ENCODE measurements at places on chromosomes 7 and 10. TPM values are rescaled to one million over a fixed set of nuclear protein-coding genes. Genes with fewer than 3 reads are reported as not detected.

Gene RNF32
- 0.18 TPM for total RNA-seq

Gene SEC23IP
- total RNA-seq: 20.1 TPM

Gene LRRC4
- total RNA-seq: 0.34 TPM

Gene ADIRF
- total RNA-seq: not detected

Gene ANKRD1
- 29.8 TPM for total RNA-seq

Gene PRKG1
- total RNA-seq: not detected

Gene CCL24
- total RNA-seq: 0.45 TPM

Gene PRLHR
- not detected for total RNA-seq

GRCh38 chr10:11782793-11783557 is 40.2 kb upstream of the PROSER2 start:
- DNase-seq: no peak

DNA sequence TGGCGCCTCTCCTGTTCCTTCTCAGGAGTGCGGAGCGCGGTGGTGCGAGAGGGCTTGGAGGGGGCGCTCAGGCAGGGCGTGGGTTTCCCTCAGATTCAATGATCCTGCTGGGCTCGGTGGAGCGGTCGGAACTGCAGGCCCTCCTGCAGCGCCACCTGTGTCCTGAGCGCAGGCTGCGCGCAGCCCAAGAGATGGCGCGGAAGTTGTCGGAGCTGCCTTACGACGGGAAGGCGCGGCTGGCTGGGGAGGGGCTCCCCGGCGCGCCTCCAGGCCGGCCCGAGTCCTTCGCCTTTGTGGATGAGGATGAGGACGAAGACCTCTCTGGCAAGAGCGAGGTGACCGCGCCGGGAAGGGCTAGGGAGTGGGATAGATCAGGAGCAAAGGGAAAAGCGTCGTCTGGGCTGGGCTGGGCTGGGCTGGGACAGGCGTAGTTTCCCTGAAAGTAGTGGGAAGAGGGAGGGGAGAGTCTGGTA is 17.0 kb downstream of the FAM131B start:
- no peak for DNase-seq

- no peak for DNase-seq
These were observed 138.4 kb upstream of the NFE2L3 start for GRCh38 chr7:26013551-26014083.

- DNase-seq: no peak
These were observed 447.3 kb upstream of the NRP1 start for GRCh38 chr10:33781606-33782395.

- DNase-seq: no peak
These were observed 197.1 kb downstream of the PHTF2 start for GRCh38 chr7:77995717-77996116.

DNA sequence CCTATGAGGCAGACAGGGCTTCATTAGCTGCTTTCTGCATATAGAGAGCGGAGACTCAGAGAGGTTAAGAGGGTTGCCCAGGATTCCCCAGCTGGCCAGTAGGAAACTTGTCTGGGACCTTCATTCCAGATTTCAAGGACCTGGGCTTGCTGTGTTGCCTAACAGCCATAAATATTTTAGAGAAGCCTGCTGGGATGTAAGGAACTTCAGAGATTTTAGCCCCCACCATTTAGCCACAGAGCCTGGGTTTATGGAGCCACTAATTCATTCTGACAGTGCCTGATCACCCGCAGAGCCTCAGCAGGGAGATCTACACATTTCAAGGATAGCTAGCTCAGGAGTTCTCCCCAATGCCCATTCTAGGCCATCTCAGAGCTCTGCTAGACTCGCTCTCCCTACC is 56.6 kb upstream of the TRUB1 start:
- no peak for DNase-seq

DNA sequence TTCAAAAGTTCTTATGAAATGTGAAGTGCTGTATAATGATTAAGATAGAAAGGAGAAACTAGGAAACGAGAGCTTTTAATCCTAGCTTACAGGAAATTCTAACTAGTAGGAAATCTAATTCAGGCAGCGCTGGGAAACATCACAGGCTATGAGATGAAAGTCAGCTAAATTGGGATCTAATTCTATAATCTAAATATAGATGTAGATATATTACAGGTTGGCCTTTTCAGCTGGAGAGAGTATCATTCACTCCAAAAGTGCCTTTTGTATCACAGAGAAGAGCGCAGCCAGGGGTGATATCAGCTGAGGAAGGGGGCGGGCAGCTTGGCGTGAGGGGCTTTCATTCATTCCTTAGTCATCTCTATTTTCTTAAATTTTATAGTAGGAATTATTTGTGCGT is 157.0 kb downstream of the CUX1 start:
- no peak for DNase-seq

DNA sequence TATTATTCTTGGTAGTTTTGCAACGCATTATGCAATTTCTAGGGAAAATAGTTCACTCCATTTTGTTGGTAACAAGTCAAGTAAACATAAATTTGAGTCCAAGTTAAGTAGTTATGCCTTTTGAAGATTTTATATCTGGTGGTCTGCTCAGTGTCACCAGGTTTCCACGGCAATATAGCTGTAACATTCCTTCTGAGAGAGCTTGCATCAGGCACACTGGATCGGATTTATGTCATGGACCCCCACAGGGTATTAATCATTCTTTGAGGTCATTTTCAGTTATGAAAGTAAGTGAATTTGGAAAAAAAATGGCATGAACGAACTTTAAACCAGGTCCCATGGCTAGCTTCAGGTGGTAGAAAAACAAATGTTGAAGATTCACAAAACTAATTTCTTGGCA is 136.3 kb downstream of the POLR1F start:
- DNase-seq: no peak

DNA sequence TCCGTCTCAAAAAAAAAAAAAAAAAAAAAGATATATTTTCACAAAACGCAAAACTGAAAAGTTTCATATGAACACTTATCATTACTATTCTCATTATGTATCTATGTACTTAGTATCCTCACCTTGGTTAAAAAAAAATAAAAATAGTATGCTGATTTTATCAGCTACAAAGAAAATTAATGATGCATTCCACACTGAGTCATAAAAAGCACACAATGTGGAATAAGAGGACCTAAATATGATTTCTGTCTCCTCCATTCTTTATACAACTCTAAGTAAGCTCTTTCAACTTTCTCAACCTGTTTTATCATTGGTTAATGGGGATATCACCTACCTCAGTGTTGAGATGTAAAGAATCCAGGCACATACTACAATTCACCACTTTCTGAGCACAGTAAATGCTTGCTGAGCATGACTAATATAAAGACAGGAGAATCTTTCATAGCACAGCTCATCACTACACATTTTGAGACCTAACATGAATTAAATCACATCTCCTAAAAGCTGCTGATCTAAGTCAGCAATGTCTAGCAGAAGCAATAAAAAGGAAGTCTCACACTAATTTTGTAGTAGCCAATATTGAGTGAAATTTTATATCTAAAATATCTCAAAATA is 2.7 kb downstream of the SNX13 start:
- DNase-seq: no peak

- no peak for DNase-seq
These were observed 129.8 kb upstream of the CHST15 start for GRCh38 chr10:124222988-124223710.

DNA sequence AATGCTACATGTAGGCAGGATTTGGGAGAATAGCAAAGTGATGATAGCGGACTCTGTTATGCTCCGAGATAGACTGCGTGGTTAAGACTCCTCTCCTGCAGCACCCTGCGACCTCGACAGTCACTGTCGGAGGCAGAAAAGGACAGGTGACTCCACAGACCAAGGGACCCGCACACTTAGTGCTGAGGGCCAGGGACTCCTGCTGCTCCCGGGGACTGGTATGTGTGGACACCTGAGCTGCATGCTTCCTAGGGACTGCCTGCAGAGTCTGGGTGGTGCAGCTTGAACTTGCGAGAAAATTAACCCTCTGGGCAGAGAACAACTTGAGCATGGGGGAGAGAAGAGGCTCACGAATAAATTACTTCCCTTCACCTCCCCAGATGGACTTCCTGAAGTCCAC is 407.1 kb upstream of the PFKP start:
- DNase-seq: no peak

DNA sequence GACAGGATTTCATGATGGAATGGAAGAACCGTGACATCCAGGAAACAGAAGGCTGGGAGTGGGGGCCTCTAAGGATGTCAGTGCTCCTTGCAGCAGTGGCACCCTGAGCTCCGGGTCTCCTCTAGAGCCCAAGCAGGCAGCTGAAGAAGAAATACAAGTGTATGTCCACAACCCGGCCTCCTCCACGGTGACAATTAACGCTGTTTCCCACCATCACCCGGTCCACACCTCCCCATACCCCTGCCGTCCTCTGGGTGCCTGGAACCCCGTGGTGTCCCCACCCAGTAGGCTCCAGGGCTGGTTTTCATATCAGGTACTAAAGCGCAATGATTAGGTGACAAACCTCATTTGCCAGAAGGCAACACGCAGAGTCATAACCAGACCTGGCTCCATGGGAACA is 30.3 kb downstream of the GRID1 start:
- DNase-seq: no peak

GRCh38 chr7:4233621-4234497 is 448.2 kb upstream of the FOXK1 start:
- DNase-seq: no peak
